ENCODE measurements at places on chromosomes 2 and 18. TPM values are rescaled to one million over a fixed set of nuclear protein-coding genes. Genes with fewer than 3 reads are reported as not detected.

DNA sequence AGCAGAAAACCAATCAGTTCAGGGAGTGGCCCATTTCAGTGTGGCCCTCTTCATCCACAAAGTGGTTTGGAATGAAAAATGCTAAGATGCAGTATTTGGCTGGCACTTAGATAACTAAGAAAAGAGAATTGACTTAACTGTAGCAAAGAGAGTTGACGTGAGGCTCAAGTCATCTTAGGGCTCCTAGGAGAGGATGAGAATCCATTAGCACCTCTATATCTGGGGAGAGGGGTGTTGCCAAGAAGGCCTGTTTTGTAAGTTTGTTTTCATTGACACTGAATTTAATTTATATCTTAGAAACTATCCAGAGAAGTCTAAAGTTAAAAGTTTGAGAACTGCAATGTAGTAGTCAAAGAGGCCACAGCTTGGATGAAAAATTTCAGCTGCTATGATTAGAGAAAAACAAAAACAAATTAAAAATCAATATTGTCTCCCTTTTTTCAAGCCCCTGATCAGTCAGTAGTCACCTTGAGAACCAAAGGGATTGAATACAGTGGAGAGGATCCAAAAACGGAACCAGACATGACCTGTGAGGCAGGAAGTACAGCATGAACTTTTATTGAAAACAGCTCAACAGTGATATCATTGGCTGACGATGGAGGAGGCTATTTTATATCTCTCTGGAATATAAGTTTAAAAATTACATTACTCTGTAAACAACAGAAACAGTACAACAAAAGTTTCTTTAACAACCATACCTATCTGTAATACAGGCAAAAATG lies 52.7 kb downstream of the PHLPP1 start:
- peaks cover 15% of the 10 kb centered on the region for H3K4me1 ChIP-seq
- H3K27ac ChIP-seq = peak overlapping the region; percentile 20
- no peaks in the 10 kb centered on the region for H3K36me3 ChIP-seq
- no peaks in the 10 kb centered on the region for H3K27me3 ChIP-seq
- no peak for DNase-seq
- H3K4me3 ChIP-seq = no peak overlapping the region

DNA sequence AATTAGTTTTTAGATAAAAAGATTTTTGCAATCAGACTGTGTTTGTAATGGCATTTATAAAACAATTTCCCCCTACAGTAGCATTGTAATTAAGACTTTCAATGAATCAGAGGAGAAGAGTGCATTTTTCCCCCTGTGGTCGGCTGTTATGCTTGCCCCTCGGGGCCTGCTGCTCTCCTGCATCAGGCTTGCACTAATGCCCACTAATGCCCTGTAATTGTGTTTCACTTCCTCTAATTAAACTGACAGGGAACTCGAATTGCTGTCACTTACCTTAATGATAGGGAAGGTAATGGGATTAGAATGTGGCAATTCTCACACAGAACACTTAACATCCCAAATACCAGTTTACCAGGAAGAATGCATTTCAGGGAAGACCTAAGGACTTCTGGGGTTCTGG lies 61.2 kb upstream of the LRRTM1 start:
- H3K27ac ChIP-seq = no peak overlapping the region
- H3K36me3 ChIP-seq = no peaks in the 10 kb centered on the region
- H3K4me1 ChIP-seq = no peaks in the 10 kb centered on the region
- H3K27me3 ChIP-seq = no peaks in the 10 kb centered on the region
- no peak for DNase-seq

- DNase-seq = peak; percentile 32
These were observed 132.2 kb upstream of the ITGB6 start for GRCh38 chr2:160332318-160332717.

DNA sequence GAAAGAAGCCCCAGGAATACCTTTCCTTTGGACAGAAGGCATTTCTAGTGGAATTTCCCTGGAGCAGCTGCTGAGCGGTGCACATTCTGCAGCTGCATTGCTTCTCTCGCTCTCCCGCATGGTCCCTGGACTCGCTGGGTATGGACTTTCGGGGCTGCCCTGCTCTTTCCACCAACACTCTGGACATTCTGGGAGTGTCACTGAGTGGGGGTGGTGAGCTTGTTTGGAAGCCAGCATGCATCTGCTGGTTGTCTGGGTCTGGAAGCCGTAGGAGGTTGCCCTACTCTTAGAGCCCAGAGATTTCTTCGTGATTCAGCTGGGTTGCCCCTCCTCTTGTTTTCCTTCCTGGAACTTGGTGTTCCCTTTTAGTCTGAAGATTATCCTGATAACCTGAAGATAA lies 52.6 kb downstream of the TWIST2 start:
- H3K27me3 ChIP-seq = no peaks in the 10 kb centered on the region
- no peak overlapping the region for H3K27ac ChIP-seq
- no peak overlapping the region for H3K4me3 ChIP-seq
- H3K4me1 ChIP-seq = no peaks in the 10 kb centered on the region
- H3K36me3 ChIP-seq = no peaks in the 10 kb centered on the region

DNA sequence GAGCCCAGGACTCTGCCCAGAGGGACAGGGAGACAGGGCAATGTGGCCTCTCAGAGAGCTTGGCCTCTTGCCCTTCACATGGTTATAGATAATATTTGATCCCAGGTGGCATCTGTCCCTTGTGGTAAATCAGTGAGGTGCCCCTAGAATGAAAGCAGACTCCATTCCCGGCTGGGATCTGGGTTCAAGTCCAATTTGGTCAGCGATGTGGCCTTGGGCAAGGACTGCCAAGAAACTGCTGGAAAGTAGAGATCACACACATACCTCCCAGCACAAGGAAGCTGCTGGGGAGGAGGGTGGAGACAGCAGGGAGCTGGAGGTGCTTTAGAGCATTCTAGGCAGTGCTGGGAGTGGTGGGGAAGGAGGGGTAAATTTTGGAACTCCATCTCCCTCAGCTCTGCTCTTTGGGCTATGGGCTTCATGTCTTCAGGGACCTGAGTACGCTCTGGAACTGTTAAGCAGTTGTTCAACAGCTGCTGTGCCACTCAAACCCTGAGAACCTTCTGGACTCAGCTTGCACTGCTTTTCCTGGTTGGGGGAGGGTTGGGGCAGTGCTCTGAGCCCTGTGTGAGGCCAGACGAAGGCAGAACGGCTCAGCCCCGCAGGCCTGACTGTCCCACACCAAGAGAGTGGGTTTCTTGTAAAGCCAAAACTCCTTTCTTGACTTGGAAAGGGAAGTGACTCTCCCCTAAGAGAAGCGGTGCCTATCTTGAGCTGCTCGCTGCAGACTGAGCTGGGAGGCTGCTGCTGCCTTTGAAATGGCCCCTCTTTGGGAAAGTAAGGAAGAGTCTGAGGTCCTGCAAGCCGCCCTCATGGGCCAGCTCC lies 23.0 kb downstream of the INPP5D start:
- peaks cover 15% of the 10 kb centered on the region for H3K4me1 ChIP-seq
- peak overlapping the region; percentile 30 for H3K27ac ChIP-seq
- no peak for DNase-seq
- H3K27me3 ChIP-seq = no peaks in the 10 kb centered on the region
- H3K4me3 ChIP-seq = no peak overlapping the region

- H3K4me1 ChIP-seq = no peaks in the 10 kb centered on the region
- H3K36me3 ChIP-seq = no peaks in the 10 kb centered on the region
- DNase-seq = no peak
- H3K4me3 ChIP-seq = no peak overlapping the region
- H3K27ac ChIP-seq = no peak overlapping the region
These were observed 83.3 kb downstream of the ICOS start for GRCh38 chr2:204019572-204020501.

DNA sequence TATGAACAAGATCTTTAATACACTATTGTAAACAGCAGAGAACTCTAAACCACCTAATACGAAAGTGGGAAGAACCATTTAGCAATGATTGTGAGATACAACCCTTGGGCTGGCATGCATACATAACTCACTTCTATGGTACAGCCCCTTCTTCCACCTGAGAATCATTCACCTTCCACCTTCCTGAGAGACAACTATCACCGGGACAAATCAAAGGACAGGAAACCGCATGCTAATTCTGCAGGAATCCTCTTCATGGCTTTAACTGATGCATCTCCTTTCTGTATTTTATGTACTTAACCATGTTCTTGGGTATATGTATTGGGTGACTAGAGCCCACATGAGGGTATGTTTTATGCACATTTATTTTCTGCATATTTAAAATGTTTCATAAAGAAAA lies 123.2 kb downstream of the TRABD2A start:
- no peaks in the 10 kb centered on the region for H3K27me3 ChIP-seq
- no peaks in the 10 kb centered on the region for H3K4me1 ChIP-seq
- H3K36me3 ChIP-seq = no peaks in the 10 kb centered on the region
- no peak overlapping the region for H3K27ac ChIP-seq

GRCh38 chr18:6431659-6432318 lies 17.1 kb upstream of the L3MBTL4 start:
- no peaks in the 10 kb centered on the region for H3K36me3 ChIP-seq
- no peak overlapping the region for H3K4me3 ChIP-seq
- H3K27ac ChIP-seq = no peak overlapping the region
- no peaks in the 10 kb centered on the region for H3K4me1 ChIP-seq
- no peak for DNase-seq

DNA sequence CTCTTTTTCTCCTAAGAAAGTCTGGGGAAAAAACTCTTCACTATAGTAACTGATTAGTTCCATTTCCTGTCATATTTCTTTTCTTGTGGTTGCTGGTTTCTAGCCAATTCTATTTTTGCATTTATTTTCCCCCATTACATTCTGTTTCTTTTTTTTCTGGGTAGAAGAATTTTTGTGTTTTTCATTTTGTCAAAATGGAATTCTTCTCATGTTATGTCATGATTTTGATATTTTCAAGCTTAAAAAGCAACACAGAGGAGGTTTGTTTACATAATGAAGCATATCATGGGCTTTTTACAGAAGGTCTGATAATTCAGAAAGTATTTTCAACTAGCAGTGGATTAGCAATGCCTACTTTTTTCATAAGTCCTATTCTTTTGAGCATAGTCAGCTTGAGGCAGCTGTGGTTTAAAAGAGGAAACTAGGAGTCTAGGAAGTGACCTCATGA lies 102.0 kb downstream of the MAP2 start:
- no peak overlapping the region for H3K27ac ChIP-seq
- H3K4me3 ChIP-seq = no peak overlapping the region
- no peaks in the 10 kb centered on the region for H3K27me3 ChIP-seq
- no peaks in the 10 kb centered on the region for H3K36me3 ChIP-seq
- peaks cover 11% of the 10 kb centered on the region for H3K4me1 ChIP-seq
- no peak for DNase-seq

NOSTRIN gene
- polyA plus RNA-seq = 25.9 TPM

GRCh38 chr2:176892676-176893226 lies 319.8 kb upstream of the HNRNPA3 start:
- H3K36me3 ChIP-seq = no peaks in the 10 kb centered on the region
- no peaks in the 10 kb centered on the region for H3K27me3 ChIP-seq
- no peak overlapping the region for H3K27ac ChIP-seq
- H3K4me1 ChIP-seq = no peaks in the 10 kb centered on the region
- no peak for DNase-seq
- H3K4me3 ChIP-seq = no peak overlapping the region

GRCh38 chr18:21443776-21444464 lies 156.6 kb downstream of the ESCO1 start:
- DNase-seq = no peak
- no peak overlapping the region for H3K4me3 ChIP-seq
- no peak overlapping the region for H3K27ac ChIP-seq
- H3K36me3 ChIP-seq = no peaks in the 10 kb centered on the region
- H3K27me3 ChIP-seq = no peaks in the 10 kb centered on the region

- no peak for DNase-seq
- H3K27ac ChIP-seq = no peak overlapping the region
- H3K27me3 ChIP-seq = no peaks in the 10 kb centered on the region
These were observed 191.4 kb downstream of the LDLRAD4 start for GRCh38 chr18:13409997-13410396.

C2orf74 gene
- polyA plus RNA-seq = 46.2 TPM

DNA sequence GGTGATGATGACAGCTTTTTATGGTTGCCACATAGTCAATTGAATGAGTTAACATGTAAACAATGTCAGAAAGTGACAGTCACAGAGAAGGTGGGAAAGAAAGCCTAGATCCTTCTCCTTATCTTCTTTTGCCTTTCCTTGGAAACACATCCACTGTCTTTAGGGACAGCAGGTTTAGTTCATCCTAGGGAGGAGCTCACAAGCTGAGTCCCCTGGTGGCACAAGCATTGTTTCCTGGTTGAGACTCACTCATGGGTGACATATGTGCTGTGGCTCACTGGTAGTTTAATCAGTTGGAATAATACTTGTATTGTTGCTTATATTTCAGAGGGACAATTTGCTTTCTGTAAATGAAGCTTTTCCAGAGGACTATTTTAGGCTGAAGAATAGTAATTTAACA lies 598.5 kb downstream of the CNTNAP5 start:
- no peak overlapping the region for H3K4me3 ChIP-seq
- no peaks in the 10 kb centered on the region for H3K36me3 ChIP-seq
- H3K27ac ChIP-seq = no peak overlapping the region
- H3K27me3 ChIP-seq = no peaks in the 10 kb centered on the region

SAG gene
- 0.20 TPM for polyA plus RNA-seq

GRCh38 chr2:219398721-219399363 lies 11.1 kb upstream of the DNPEP start:
- no peak for DNase-seq
- H3K36me3 ChIP-seq = no peaks in the 10 kb centered on the region
- H3K27me3 ChIP-seq = no peaks in the 10 kb centered on the region
- no peaks in the 10 kb centered on the region for H3K4me1 ChIP-seq

- no peaks in the 10 kb centered on the region for H3K27me3 ChIP-seq
- no peaks in the 10 kb centered on the region for H3K4me1 ChIP-seq
- no peak overlapping the region for H3K27ac ChIP-seq
- no peak for DNase-seq
- no peak overlapping the region for H3K4me3 ChIP-seq
These were observed 86.5 kb upstream of the MYO3B start for GRCh38 chr2:170091436-170091835.

- H3K4me3 ChIP-seq = no peak overlapping the region
- peaks cover 43% of the 10 kb centered on the region for H3K4me1 ChIP-seq
- no peaks in the 10 kb centered on the region for H3K27me3 ChIP-seq
- no peaks in the 10 kb centered on the region for H3K36me3 ChIP-seq
- no peak overlapping the region for H3K27ac ChIP-seq
These were observed 93.3 kb downstream of the CTAGE1 start for GRCh38 chr18:22324191-22325131.

DNA sequence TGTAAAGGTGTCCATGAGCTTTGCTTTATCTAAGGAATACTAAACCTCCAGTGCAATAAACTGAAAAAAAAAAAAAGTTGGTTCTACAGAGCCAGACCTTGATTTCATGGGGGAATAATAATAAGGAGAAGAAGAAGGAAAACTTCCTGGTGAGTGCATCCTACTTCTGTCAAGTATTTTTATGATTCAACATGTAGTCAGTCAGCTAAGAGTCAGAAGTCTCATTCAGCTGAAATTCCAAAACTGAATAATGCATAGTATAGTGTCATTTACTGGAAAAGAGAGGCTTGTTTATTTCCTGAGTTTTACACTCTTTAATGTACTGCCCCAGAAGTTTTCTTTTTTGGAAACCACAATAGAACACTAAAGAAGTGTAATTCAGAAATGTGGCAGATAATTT lies 77.8 kb upstream of the TACR1 start:
- no peaks in the 10 kb centered on the region for H3K36me3 ChIP-seq
- H3K4me3 ChIP-seq = no peak overlapping the region
- no peaks in the 10 kb centered on the region for H3K27me3 ChIP-seq
- no peak overlapping the region for H3K27ac ChIP-seq

ZNF236 gene
- polyA plus RNA-seq = 2.7 TPM

Measured in adrenal gland (tissue), 19 donors.